ENCODE measurements at places on chromosomes 16 and 17.

GRCh38 chr16:74264811-74265210, 31.8 kb upstream of the PSMD7 start:
- no peak for DNase-seq

DNA sequence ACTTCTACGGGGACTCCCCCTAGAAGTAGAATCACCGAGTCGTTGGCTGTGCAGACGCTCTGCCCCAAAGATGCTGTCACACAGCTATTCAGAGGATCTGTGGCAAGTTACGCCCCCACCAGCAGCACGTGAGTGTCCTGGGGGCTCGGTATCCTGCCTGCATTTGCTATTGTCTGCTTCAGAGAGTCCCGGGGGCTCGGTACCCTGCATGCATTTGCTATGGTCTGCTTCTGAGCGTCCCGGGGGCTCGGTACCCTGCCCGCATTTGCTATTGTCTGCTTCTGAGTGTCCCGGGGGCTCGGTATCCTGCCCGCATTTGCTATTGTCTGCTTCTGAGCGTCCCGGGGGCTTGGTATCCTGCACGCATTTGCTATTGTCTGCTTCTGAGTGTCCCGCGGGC, 23.8 kb upstream of the ZNF469 start:
- DNase-seq: peak; percentile 25

GRCh38 chr17:70622368-70623260, 453.3 kb downstream of the KCNJ2 start:
- peak; percentile 51 for DNase-seq

DNA sequence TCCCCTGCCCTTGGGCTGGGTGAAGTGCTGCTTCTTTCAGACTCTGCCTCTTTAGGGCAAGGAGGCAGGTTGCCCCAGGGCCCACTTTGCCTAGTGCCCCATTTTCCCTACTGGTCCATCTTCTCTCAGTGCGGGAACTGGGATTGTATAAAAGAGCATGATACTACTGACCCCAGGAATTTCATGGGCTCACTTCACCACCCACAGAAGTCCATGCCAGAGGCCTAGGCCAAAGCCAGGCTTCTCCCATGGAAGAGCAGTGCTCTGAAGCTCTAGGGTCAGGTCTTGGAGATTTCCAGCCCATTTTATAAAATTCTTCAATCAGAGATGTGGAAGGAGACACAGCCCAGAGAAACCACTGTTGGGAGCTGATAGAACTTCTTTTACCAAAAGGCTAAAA, 5.7 kb downstream of the CACNG1 start:
- DNase-seq: no peak

DNA sequence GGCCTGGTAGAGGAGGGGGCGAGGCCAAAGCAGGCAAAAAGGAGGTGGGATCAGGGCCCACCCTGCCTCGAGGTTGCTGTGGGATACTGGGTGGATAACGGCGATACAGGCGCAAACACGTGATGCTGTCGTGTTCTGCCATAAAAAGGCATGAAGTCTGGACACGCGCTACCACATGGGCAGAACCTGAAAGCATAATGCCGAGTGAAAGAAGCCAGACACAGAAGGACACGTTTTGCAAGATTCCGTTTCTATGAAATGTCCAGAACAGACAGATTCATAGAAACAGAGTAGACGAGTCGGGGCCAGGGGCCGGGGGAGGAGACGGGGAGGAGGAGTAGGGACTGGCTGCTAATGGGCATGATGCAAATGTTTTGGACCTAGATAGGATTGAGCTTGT, 43.5 kb downstream of the ZDHHC7 start:
- DNase-seq: no peak

- peak; percentile 26 for DNase-seq
Measured at GRCh38 chr17:80367503-80367902, 47.5 kb upstream of the ENDOV start.

- no peak for DNase-seq
Measured at GRCh38 chr17:38861399-38861843, 7.9 kb upstream of the RPL23 start.

- DNase-seq: no peak
Measured at GRCh38 chr16:85338638-85338982, 226.3 kb upstream of the CIBAR2 start.

GRCh38 chr17:82103553-82104451, 5.8 kb upstream of the FASN start:
- DNase-seq: peak; percentile 86

GRCh38 chr17:47649972-47650524, 329 bp downstream of the KPNB1 start:
- DNase-seq: no peak

DNA sequence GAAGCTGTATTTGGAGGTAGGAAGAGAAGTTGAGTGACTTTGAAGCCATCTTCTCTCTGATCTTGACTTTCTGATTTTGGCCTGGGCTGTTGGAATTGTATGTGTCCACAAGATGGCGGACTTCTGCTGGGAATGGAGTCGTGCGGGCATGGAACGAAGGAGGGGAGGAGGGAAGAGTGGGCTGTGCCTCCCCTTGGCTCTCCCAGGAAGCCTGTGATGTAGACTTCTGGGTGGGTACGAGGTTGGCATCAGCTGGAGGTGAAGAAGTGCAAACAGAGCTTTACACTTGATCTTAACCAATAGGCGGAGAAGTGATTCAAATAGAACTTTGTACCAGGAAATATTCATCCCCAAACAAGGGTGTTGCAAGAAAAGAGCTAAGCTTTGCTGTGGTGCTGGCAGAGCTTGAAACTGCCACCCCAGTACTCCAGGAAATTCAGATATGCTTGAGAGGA, 7.4 kb upstream of the TMEM220 start:
- DNase-seq: peak; percentile 77

All from lower lobe of right lung (tissue), 2 donors.